ENCODE measurements at places on chromosomes 5 and 9. TPM values are rescaled to one million over a fixed set of nuclear protein-coding genes. Genes with fewer than 3 reads are reported as not detected.

GRCh38 chr5:111159845-111160244 lies 64.3 kb upstream of the CAMK4 start:
- H3K4me3 ChIP-seq: no peak overlapping the region
- no peaks in the 10 kb centered on the region for H3K27me3 ChIP-seq
- no peak for DNase-seq

The CDH10 gene
- 0.09 TPM for total RNA-seq

The KLHL3 gene
- total RNA-seq: 8.8 TPM

DNA sequence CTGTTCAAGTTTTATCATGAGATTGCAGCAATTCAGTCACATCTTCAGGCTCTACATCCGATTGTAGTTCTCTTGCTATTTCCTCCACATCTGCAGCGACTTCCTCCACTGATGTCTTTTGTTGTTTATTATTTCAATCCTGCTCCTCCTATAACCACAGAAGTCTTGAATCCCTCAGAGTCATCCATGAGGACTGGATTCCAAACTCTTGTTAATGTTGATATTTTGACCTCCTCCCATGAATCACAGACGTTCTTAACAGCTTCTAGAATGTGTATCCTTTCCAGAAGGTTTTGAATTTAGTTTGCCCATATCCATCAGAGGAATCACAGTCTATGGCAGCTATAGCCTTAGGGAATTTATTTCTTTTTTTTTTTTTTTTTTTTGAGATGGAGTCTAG lies 3.6 kb downstream of the FBXO38 start:
- no peaks in the 10 kb centered on the region for H3K36me3 ChIP-seq
- no peak for DNase-seq
- H3K4me3 ChIP-seq: no peak overlapping the region
- no peak overlapping the region for H3K27ac ChIP-seq
- H3K4me1 ChIP-seq: peaks cover 28% of the 10 kb centered on the region

The ZNF483 gene
- total RNA-seq: 2.5 TPM

The ELOVL7 gene
- total RNA-seq: 2.3 TPM

DNA sequence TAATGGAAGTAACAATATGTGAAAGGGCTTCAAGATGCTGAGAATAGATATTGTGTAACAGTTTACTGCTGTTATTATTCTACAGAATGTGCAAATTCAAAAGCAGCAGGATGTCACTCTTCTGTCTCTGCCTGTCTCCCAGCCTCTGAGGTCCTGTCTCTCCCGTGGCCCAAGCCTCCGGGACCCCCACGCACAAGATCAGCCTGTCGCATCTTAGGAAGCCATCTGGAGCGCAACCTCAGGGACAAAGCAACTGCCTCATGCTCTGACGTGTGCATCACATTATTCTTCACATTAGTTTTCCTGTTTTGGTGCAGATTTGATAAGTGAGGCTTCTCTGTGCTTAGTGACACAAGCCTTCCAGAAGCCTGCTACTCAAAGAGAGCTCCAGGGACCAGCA lies 46.5 kb upstream of the C9orf72 start:
- H3K4me1 ChIP-seq: no peaks in the 10 kb centered on the region
- DNase-seq: no peak
- H3K27ac ChIP-seq: no peak overlapping the region
- H3K36me3 ChIP-seq: no peaks in the 10 kb centered on the region
- H3K4me3 ChIP-seq: no peak overlapping the region

DNA sequence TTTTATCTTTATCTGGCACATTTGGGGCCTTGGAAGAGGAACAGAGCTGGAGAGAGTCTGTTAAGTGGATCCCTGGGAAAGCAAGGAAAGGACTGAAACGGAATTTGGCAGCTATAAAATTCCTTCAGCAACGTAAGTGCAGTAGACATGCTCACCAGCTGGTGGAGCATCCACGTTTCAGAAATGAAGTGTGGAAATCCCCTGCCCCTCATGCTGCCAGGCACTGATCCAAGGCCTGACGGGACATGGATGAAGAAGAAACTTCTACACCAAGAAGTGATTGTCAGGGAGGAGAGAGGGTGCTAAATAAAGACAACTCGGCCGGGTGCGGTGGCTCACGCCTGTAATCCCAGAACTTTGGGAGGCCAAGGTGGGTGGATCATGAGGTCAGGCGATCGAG lies 209.3 kb downstream of the ROR2 start:
- no peaks in the 10 kb centered on the region for H3K36me3 ChIP-seq
- DNase-seq: no peak
- H3K4me1 ChIP-seq: no peaks in the 10 kb centered on the region
- no peak overlapping the region for H3K4me3 ChIP-seq
- H3K27me3 ChIP-seq: no peaks in the 10 kb centered on the region

- H3K27ac ChIP-seq: no peak overlapping the region
- H3K4me1 ChIP-seq: peaks cover 10% of the 10 kb centered on the region
- H3K4me3 ChIP-seq: no peak overlapping the region
- H3K27me3 ChIP-seq: no peaks in the 10 kb centered on the region
- H3K36me3 ChIP-seq: no peaks in the 10 kb centered on the region
Measured at GRCh38 chr5:136016945-136017530, 11.8 kb upstream of the TGFBI start.

GRCh38 chr5:58153255-58153654 lies 306.6 kb downstream of the PLK2 start:
- no peak for DNase-seq
- no peak overlapping the region for H3K27ac ChIP-seq
- no peaks in the 10 kb centered on the region for H3K4me1 ChIP-seq
- peaks cover 3% of the 10 kb centered on the region for H3K27me3 ChIP-seq

DNA sequence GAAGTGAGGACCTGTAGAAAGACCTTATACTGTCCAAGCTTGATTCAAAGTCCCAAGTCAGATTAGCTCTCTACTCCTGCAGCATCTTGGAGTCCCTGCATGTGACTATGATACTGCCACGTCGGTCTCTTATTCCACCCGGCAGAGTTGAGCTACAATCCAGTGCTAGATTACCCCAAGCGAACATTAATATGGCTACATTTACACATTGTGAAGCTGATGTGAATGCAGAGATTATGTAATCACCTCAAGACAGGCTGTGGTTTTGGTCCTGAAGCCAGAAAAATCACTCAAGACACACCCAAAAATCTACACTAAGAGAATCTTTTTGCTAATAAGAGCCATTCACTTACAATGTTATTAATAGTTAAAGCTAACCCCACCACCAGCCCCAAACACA lies 116.7 kb downstream of the GNA14 start:
- no peaks in the 10 kb centered on the region for H3K4me1 ChIP-seq
- no peaks in the 10 kb centered on the region for H3K36me3 ChIP-seq
- H3K4me3 ChIP-seq: no peak overlapping the region
- no peaks in the 10 kb centered on the region for H3K27me3 ChIP-seq
